CMK (cell line): ENCODE measurements at places on chromosomes 1 and 21.

- DNase-seq, result no peak
Measured at GRCh38 chr1:85264150-85264549, 4.7 kb upstream of the C1orf52 start.

DNA sequence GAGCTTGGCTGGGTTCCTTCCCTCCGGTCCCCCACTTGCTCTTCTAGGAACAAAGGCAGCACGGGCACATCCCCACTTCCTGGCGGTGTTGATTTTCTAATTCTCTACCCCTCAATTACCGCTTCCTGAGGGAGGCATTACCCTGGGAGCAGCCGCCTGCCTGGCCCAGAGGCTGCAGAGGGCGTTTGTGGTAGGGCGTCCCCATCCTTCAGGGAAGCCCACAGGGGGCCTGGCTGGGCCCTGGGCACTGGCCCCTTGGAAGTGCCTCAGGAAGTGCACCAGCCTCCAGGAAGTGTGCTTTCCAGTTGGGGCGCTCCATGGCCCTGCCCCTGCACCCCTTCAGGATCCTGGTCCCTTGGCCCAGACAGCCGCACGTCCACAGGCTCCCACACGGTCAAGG, 42.1 kb upstream of the CASZ1 start:
- no peak for DNase-seq

DNA sequence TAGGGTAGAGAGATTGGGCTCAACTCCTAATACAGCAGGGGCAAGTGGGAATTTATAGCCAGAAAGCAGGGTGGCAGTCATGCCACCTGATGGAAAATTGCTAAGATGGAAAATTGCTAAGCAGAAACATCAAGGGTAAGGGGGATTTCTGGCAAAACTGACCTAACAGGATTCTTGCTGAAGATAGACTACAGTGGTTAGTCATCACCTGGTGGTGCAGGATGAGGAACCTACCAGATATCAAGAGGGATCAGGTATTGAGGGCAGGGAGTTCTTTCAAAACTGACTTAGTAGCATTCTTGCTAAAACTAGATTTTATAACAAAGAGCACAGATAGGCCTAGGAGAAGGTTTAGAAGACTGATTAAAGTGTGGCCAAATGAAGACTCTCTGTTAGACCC, 292.9 kb downstream of the PLPP3 start:
- no peak for DNase-seq

GRCh38 chr1:100354971-100355394, 2.7 kb downstream of the CDC14A start:
- DNase-seq, result no peak

GRCh38 chr1:163063610-163064009, 5.6 kb upstream of the RGS4 start:
- no peak for DNase-seq

DNA sequence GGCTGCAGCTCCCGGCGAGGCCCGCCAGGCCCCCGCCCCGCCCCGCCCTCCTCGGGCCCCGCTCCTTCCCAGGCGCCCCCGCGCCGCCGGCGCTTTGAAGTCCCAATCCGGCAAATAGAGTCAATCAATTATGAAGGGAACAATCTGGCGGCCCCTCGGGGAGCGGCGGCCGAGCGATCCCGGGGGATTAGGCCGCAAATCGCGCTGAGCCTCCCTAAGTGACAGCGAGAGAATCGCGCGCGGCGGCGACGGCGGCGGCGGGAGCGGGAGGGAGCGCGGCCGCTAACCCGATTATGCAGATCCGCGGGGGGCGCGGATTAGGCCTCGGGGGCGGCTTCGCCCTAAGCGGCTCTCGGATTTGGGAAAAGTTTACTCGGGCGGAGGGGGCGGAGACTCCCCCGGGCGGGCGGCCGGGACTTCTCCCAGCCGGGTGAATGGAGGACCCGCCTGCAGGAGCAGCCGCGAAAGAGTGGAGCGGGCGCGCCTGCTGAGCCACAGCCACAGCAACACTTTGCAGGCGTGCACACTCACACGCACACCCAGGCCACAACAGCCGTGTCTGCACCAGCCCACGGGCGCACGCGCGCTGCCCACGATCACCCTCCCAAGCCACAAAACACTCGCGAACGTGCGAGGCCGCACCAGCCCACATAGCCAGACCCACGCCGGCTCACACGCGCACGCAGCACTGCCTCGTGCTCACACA, 23.0 kb upstream of the DMBX1 start:
- no peak for DNase-seq

GRCh38 chr1:93603601-93604000, 78.0 kb downstream of the BCAR3 start:
- DNase-seq, result no peak
